ENCODE measurements at places on chromosomes 1 and 21.
A peak's percentile ranks its signal among the peaks of the same experiment; 100 is the strongest.

DNA sequence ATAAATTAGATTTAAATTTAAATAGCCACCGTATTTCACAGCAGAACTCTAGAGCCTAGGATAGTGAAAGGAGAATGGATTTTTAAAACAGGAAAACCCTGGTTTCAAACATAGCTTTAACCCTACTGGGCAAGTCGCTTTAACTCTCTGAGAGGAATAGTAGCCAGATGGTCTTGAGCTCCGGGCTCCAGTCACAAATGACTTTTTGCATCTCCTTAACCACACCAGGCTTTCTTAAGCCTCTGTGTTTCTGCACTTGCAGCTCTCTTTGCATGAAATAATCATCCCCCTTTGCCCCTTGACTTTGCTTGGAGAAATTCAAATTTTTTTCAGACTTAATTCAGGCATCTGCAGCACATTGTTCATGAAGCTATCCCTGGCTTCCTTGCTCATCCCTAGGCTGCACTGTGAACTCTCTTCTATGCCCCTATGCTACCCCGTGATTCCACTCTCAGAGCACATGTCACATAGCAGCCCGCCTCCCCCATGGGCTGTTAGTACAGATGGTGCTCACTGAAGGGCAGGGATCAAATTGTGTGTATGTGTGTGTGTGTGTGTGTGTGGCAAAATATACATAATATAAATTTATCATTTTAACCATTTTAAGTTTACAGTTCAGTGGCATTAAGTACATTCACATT, 68.8 kb upstream of the DAB1 start:
- no peak for DNase-seq

- no peak for DNase-seq
These were observed 6.5 kb upstream of the CCDC27 start for GRCh38 chr1:3745590-3746381.

DNA sequence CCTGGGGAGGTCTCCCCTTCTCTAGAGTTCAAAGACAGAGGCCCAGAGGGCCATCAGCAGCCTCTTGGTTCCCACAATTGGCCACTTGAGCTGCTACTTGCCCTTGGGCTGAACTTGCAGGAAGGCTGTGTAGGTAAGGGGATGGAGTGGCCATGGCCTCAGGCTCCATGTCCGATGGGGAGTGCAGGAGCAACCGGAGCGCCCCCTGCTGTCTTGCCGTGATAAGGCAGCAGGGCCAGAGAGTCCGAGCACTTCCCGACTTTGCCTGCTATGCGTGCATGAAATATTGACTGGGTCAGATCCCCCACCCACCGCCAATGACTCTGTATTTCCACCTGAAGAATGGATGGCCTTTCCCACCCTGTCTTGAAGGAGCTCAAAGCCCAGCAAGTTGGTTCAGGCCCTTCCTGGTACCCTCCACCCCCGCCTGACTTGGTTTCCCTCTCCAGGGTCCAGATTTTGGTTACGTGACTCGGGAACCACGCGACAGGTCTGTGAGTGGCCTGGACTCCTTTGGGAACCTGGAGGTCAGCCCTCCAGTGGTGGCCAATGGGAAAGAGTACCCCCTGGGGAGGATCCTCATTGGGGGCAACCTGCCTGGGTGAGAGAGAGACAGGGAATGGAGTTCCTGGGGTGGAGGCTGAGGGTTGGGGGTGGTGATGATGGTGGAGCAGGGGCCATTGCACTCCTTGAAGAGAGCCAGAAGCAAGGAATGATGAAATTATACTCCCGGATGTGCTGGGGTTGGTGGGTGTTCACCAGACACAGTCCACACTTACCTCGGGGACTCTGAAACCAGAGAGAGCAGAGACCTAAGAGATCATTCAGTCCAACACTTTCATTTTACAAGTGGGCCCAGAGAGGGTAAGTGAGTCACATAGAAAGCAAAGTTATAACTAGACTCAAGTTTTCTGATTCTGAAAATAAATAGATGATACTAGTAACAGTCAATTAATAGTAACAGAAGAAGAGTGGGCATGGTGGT, 25.6 kb downstream of the PADI3 start:
- DNase-seq, result peak; percentile 75

DNA sequence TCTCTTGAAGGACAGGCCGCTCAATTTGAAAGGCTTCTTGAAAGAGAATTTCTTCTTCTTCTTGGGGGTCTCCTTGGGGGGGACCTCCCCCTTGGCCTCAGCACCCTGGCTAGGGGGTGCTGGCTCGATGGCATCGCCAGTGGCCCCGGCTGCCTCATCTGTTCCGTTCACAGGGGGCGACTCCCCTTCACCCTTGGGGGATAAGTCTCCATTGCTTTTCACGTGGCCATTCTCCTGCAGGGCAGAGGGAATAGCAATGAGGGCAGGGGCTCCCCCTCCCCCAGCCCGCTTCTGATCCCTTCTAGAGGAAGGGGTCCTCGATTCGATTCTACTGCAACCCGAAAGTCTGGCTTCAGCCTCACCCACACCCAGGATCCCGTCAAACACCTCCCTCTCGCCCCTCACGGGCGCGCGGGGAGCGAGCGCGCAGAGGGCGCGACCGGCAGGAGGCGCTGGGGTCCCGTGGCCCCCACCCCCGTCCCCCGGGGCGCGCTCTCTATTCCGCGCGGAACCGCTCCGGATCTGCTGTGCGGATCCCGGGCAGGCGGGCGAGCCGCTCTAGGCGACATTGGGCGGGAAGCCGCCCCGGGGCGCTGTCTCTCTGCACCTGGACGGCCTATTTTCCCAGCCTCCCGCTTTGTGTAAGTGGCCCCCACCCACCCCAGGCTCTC, 1.0 kb downstream of the MARCKSL1 start:
- DNase-seq, result peak; percentile 47

GRCh38 chr1:175933801-175934200, 190.4 kb upstream of the TNR start:
- DNase-seq, result no peak

DNA sequence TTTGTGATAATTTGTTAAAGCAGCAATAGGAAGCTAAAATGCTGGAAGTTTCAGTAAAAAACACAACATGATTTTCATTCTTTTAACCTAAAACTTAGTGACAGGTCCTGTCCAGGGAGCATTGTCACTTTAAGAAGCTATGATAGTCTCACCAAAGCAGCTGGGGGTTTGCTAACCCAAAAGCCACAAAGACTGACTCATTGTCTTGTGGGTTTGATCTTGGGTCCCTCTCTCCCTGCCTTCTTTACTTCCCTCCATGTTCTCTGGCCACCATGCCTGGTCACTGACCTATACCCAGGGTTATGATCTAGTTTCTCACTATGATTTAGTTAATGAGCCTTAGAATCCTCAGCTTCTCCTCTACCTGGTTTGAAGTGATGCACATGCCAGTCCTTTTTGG, 213.5 kb upstream of the PTGFR start:
- no peak for DNase-seq

- peak; percentile 48 for DNase-seq
These were observed 37.7 kb upstream of the DDAH1 start for GRCh38 chr1:85502625-85503083.

- no peak for DNase-seq
These were observed 38.1 kb downstream of the TMEM53 start for GRCh38 chr1:44636083-44636687.

- DNase-seq, result peak; percentile 72
These were observed 93.9 kb upstream of the PPM1J start for GRCh38 chr1:112808861-112809684.
